ENCODE measurements at places on chromosomes 6 and 20. TPM values are rescaled to one million over a fixed set of nuclear protein-coding genes. Genes with fewer than 3 reads are reported as not detected.

LY6G5C gene
- total RNA-seq, result not detected

DNA sequence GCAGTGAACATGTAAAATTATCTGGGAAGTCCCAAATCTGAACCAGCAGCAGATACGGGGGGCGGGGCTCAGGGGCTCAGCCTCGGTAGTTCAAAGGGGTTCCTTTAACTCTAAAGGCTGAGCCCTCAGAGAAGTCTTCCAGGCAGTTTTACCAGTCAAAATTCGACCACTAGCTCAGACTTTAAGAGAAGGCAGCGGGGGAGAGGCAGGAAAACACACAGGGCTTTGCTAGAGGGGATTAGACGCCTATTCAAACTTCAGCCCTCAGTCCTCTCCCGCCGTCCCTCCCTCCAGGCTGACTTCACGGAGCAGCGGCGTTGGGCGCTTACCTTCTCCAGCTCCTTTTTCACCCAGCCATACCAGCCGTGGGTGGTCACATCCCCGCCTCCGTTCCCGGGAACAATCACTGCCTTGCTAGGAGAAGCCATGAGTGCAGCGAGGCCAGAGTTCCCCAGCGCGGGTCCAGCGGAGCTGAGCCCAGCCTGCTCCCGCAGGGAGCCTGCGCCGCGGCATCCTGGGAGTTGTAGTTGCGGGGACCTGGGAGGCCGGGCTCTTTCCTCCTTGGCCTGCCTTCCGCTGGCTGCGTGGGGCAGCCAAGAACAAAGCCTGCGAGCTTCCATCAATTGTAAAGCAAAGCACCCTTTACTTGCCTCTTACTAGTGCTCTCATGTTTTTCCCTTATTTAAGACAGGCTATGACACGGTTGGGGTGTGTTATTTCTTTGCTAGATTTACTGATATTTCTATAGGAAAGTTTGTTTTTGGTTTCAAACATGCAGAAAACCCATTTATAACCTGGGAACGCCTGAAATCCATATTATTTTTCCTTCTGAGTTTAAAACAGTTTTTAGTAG lies at the start of gene RBBP9:
Gene RBBP9, minus strand, starts transcription at position 486 of the 853 bp plus-strand sequence. Its CDS starts 58 bp downstream, at position 428.
- no peaks in the 10 kb centered on the region for H3K36me3 ChIP-seq
- H3K4me3 ChIP-seq, result peak within 1 kb of the TSS; percentile 54

DNA sequence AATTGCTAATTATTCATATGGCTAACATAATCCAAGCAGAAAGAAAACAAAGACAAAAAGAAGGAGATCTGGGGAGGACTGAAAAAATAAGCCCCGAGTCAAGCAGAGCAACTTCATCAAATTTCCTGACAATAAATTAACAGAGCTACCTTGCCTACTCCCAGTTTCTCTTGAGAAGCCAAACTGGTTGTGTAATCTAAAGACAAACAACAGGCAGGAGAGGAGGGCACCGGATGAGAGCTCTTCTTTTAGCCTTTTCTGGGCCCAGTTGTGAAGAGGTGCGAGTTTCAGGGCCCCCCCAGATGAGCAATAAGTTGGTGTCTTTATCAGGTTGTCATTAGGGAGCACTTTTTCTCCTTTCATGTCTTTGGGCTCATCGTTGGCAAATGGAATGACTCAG lies 197.1 kb upstream of the PCSK2 start:
- DNase-seq, result no peak
- no peaks in the 10 kb centered on the region for H3K27me3 ChIP-seq
- no peak overlapping the region for H3K4me3 ChIP-seq
- H3K27ac ChIP-seq, result no peak overlapping the region

DNA sequence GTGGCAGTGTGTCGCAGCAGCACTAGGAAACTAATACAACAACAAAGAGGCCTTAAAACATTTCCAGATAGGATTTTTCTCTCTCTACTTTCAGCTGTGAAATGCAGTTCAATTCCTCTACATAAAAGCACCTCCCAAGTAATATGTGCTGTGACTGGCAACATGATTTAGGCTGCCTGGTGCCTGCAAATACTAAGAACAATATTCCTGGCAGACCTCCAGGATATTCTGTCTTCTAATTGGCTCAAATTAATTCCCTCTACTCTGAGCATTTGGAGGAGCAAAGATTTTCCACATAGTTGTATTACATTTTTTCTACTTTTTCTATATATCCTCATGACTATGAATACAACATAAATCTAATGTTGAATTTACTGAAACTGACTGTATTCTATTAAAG lies 33.2 kb downstream of the SCGN start:
- no peak overlapping the region for H3K4me3 ChIP-seq
- DNase-seq, result no peak
- H3K27ac ChIP-seq, result no peak overlapping the region
- H3K27me3 ChIP-seq, result no peaks in the 10 kb centered on the region
- H3K36me3 ChIP-seq, result no peaks in the 10 kb centered on the region
- no peaks in the 10 kb centered on the region for H3K4me1 ChIP-seq

DNA sequence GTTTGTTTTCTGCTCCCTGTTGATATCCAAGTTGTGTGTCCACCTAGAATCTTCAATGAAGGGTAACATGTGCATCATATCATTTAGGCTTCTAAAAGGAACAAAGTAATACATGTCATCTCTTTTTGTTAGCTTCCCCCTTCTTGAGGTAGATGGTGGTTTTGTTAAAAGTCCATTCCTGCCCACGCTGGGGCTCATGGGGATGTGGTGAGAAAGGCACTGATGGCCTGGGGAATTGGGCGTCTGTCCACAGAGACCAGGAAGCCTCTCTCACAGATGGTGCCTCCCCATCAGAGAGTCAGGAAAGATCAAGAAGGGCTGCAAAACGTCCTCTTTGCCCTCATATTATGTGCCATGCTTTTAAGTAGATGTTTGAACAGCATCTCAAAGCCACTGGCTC lies 32.5 kb downstream of the GNAS start:
- H3K4me3 ChIP-seq, result no peak overlapping the region
- no peak overlapping the region for H3K27ac ChIP-seq
- DNase-seq, result no peak
- no peaks in the 10 kb centered on the region for H3K36me3 ChIP-seq
- H3K4me1 ChIP-seq, result no peaks in the 10 kb centered on the region

DNA sequence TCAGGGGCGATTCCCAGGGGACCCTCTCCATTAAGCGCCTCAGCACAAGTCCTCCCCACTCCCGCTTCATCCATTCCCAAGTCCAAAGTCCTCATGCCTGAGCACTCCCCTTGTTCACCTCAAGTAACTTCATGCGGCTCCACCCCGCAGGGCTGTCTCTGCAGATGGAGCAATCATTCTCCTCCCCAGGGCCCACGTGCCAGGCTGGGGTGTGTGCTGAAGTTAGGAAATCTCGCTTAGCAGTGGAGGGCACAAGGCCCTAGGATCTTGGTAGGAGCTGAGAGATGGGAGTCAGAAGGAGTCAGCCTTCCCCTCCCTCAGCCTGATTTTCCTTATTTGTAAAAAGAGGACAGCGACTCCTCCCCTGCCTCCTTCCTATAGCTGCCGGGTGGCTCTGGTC lies 3.5 kb downstream of the TGM3 start:
- no peak for DNase-seq
- no peaks in the 10 kb centered on the region for H3K4me1 ChIP-seq
- H3K36me3 ChIP-seq, result no peaks in the 10 kb centered on the region
- no peak overlapping the region for H3K4me3 ChIP-seq
- H3K27ac ChIP-seq, result no peak overlapping the region
- no peaks in the 10 kb centered on the region for H3K27me3 ChIP-seq

GRCh38 chr20:19370076-19371075 lies 157.9 kb downstream of the SLC24A3 start:
- DNase-seq, result no peak
- peaks cover 2% of the 10 kb centered on the region for H3K4me1 ChIP-seq
- no peaks in the 10 kb centered on the region for H3K36me3 ChIP-seq
- H3K27ac ChIP-seq, result no peak overlapping the region

LTA gene
- not detected for total RNA-seq

- DNase-seq, result no peak
- H3K27me3 ChIP-seq, result no peaks in the 10 kb centered on the region
- no peak overlapping the region for H3K27ac ChIP-seq
- no peaks in the 10 kb centered on the region for H3K36me3 ChIP-seq
Observed at GRCh38 chr20:43669332-43669731, 2.4 kb downstream of the MYBL2 start.

ZNF337 gene
- total RNA-seq, result 18.9 TPM

Data from ovary (tissue), 10 donors.